Retinal pigment epithelial cell (primary cell): ENCODE measurements at places on chromosomes 6 and 20.

DNA sequence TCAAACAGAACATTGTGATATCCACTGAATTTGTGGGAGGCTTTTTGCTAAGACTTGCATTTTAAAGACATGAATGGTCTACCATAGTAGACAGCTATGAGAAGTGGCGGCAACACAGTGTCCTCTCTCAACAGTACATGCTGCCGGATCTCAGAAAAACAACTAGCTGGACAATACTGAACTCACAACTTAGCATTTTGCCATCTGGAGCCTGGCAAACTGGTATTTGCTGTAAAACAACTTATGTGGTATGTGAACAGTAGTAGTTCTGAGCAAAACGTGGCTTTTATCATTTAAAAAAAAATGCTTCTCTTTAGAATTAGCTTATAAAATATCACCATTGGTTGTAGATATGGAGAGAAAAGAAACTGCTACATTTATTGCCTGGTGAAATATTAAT lies 3.3 kb upstream of the PXDC1 start:
- DNase-seq: no peak

DNA sequence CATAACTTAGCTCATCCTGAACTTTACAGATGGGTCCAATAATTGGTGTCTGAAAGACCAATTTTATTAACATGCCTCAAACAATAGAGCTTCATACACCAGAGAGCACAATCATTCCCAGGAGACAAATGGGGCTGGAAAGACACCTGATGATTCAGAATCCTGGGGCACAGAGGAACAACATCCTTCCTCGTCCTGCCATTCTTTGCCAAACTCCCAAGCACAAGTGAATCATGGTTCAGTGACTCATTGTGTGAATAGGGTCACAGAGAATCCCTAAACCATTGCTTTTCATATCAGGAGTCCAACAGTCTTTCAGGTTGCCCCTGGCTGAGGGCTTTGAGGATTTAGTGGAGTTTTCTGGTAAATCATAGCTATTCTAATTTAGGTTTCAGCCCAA lies 266.4 kb upstream of the BMP2 start:
- no peak for DNase-seq

DNA sequence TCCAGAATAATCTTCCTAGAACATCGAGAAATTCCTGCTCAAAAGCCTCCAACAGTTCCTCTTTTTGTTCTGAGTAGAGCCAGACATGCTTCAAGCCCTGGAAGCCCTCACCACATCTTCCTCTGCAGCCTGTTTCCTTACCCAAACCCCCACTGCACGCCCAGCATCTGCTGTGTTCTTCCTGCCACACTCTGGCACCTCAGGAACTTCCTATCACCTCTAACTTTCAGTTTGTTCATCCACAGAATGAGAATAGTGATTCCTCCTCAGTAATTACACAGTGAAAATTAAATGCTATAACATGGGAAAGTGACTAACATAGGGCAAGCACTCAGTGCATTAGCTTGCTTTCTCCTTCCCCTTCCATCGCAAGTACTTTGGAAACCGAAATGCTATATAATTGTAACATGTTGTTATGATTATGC lies 26.3 kb downstream of the C6orf89 start:
- DNase-seq: no peak

DNA sequence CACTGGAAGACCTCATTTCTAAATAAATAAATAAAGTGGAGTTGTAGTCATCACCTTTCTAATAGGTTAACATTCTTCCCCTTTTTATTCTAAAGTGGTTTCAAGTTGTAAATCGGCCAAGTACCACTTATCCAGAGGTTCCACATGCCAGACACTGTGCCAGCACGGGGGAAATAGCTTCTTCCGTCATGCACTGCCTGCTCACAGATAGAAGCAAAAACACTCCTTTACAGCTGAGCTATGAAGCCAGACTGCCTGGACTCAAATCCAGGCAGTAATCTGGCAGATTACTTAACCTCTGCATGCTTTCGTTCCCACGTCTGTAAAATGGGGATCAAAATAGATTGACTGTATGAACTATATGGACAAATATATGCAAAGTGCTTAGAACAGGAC lies 17.2 kb upstream of the SCML4 start:
- no peak for DNase-seq

GRCh38 chr20:3446779-3447178 lies 24.0 kb upstream of the ATRN start:
- DNase-seq: no peak
